ENCODE measurements at places on chromosomes 11 and 22.

DNA sequence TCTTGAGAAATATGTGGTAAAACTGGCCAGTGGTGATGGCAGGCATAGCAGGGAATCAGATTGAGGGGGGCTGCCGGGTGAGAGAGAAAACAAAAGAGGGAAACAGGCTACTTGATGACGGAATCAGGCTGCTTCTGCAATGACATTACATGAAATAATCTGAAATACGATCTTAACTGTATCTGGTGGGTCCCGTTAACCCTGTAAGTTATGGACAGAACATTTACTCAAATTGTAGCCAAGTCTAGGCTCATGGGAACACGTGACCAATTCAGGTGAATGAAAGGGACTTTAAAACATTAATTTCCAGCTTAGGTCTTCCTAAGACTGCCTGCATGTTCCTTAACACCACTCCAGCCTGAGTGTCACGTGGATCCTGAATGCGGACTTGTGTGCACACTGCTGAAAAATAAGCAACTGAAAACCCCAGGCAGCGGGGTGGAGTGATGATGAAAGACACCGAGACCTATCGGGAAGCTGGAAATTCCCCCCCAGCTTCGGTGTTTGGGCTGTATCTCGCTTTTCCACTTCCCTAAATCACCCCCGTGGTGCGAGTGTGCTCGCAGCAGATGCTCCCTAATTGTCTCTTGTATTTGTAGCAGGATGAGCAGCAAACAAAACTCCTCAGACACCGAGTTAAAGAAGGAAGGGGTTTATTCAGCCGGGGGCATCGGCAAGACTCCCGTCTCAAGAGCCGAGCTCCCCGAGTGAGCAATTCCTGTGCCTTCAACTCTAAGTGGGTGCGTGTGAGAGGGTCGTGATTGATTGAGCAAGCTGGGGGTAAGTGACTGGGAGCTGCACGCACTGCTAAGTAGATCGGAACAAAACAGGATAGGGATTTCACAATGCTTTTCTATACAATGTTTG, 145.0 kb upstream of the GRK3 start:
- DNase-seq = no peak

DNA sequence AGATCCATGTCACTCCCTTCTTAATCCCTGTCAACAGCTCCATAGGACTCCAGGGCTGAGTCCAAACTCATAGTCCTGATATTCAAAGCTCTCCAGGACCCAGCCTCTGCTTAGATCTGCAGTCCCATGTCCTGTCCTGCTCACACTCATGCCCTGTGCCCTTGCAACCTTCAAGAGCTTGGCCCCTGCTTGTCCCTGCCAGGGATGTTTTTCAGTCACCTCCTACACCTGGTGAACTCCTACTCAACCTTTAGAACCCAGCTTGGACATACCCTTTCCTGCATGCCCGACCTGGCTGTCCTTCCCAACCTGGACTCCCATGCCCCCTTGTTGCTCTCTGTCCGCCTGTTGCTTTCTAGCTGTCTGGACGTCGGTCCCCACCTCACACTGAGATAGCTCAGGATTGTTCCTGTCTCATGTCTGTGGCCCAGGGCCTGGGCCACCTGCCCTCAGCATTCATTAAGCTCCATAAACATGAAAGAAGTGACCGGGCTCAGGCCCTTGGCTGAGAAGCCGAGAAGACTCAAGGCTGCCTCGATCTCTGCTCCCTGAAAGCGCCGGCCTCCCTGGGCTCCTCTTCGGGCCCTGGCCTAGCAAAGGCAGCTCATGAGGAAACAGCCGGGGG, 48.8 kb upstream of the RTL6 start:
- DNase-seq = no peak

DNA sequence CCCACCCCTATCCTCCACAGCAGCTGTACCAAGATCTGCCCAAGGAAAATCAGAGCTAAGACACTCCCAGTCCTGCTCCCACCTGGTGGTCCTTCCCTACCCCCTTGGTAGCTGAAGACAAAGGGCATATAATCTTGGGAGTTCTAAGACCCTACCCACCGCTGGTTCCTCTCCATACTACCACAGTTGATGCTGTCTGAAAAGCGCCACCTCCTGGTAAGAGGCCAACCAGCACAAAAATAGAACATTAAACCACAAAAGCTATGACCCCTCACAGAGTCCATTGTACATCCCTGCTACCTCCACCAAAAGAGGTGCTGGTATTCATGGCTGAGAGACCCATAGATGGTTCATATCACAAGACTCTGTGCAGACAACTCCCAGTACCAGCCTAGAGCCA, 161.5 kb upstream of the ARHGAP42 start:
- no peak for DNase-seq

DNA sequence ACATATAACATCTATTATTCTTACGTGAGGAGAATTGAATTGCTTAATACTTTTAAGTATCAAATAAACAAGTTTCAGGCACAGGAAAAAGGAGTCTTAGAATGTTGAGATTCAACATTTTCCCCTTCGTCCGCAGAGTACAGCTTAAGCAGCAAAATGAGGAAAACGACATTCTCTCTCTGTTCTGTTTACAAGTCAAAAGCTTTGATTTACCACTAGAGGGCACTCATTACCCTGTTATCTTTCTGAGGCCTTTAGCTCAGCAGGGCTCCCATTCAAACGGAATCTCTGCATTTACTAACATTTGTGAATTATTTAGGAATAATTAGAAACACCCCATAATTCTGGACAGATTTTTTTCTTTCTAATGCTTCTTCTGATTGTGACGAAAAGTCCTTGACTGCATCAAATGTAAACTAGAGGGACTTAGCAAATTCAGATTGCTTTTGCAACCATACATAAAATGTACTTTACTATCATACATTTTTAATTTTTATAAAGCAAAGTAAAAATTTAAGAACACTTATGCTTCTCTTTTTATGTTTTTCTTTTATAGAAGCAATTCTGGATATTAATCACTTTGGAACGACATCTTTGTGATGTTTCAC, 75.0 kb downstream of the JRKL start:
- no peak for DNase-seq

DNA sequence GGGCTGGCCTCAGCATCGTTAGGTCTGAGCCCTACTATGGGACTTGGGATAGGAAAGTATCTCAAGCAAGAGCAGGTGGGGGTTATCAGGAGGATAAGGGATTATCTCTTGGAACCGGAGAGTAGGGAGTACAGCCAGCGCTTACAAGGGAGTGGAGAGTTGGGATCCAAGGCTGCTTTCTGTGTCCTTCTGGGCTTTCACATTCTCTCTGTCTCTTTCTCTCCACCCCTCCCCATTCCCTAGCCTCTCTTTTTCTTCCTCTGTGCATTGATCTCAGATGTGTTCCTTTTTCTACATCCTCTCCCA, 170.2 kb downstream of the BUD13 start:
- DNase-seq = no peak

GRCh38 chr11:10273738-10274137, 20.3 kb downstream of the SBF2 start:
- no peak for DNase-seq

DNA sequence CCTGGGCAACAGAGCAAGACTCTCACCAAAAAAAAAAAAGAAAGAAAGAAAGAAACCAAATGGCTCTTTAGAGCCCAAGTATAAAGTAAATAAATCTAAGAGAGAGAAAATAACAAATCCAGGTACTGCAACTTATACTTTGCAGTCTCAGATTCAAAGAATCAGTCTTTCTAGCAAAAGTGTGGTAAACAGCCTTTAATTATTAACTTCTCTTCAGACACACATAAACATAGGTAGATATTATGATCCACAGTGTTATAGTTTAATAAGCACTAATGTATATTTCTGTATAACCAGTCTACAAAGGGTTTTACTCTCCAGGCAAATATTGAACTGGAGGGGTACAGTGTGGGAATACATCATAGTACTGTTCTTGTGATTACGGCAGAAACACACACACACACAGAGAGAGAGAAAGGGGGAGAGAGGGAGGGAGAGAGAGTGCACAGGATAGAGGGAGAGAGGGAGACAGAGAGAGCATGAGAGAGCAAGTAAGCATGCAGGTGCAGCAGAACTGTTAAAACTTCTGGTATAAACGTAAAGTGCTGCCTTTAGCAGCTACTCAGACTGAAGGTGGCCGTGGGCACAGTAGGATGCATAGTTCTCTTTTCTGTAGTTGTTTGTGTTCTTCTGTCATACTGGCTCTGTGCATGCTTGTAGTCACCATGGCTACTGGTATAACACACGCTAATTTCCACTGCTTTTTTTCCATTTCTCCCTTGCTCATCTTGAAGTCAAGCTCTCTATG, 32.3 kb downstream of the MTMR2 start:
- no peak for DNase-seq
